ENCODE measurements at places on chromosomes 6 and 20. TPM values are rescaled to one million over a fixed set of nuclear protein-coding genes. Genes with fewer than 3 reads are reported as not detected.

Gene CTAGE9
- polyA plus RNA-seq: not detected

GRCh38 chr6:6320901-6321300 is 439 bp upstream of the F13A1 start:
- no peak for DNase-seq

- DNase-seq: no peak
Measured at GRCh38 chr6:56380476-56380875, 133.1 kb upstream of the COL21A1 start.

Gene MCCD1
- polyA plus RNA-seq: not detected

Gene HLA-DQB1
- polyA plus RNA-seq: 1.4 TPM

GRCh38 chr6:168655462-168656152 is 214.6 kb downstream of the SMOC2 start:
- DNase-seq: no peak
